ENCODE measurements at places on chromosomes 3 and 15. TPM values are rescaled to one million over a fixed set of nuclear protein-coding genes. Genes with fewer than 3 reads are reported as not detected.

GRCh38 chr15:64586259-64586870, 126.0 kb downstream of the ZNF609 start:
- no peak overlapping the region for H3K27ac ChIP-seq
- no peaks in the 10 kb centered on the region for H3K36me3 ChIP-seq
- no peak for DNase-seq
- H3K4me3 ChIP-seq: no peak overlapping the region

GRCh38 chr3:151412989-151413388, 28.4 kb upstream of the P2RY12 start:
- no peak overlapping the region for H3K27ac ChIP-seq
- no peaks in the 10 kb centered on the region for H3K4me1 ChIP-seq
- no peaks in the 10 kb centered on the region for H3K27me3 ChIP-seq
- H3K4me3 ChIP-seq: no peak overlapping the region
- no peak for DNase-seq

DNA sequence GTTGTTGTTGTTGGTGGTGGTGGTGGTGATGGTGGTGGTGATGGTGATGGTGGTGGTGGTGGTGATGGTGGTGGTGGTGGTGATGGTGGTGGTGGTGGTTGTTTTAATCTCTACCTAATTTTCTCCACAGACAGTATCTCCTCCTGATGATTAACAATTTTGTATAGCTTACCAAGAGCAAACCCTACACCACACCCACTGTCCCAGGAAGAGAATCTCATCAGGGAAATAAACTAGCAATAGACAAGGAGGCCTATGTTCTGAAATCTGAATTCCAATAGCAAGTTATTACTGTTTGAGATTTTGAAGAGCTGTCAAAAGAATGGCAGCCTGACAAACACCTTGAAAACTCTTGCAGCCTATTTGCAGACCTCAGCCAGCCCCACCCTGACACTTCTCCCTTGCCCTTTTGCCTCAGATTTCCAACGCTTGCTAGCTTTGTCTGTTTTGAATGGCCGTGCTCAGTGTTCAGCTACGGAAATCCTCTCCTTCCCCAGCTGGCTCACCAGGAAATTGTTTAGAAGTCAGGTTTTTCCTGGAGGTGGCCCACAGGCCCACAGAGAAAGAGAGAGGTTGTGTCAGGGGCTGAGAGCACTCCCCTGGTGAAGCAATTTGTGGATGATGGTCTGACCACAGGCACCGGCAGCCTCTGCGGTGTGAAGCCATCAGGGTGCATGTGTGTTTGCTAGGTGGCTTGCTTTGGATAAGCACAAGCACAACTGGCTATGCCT, 101.6 kb downstream of the MAGI1 start:
- H3K36me3 ChIP-seq: no peaks in the 10 kb centered on the region
- no peaks in the 10 kb centered on the region for H3K27me3 ChIP-seq
- no peaks in the 10 kb centered on the region for H3K4me1 ChIP-seq
- no peak for DNase-seq
- H3K27ac ChIP-seq: no peak overlapping the region
- no peak overlapping the region for H3K4me3 ChIP-seq

DNA sequence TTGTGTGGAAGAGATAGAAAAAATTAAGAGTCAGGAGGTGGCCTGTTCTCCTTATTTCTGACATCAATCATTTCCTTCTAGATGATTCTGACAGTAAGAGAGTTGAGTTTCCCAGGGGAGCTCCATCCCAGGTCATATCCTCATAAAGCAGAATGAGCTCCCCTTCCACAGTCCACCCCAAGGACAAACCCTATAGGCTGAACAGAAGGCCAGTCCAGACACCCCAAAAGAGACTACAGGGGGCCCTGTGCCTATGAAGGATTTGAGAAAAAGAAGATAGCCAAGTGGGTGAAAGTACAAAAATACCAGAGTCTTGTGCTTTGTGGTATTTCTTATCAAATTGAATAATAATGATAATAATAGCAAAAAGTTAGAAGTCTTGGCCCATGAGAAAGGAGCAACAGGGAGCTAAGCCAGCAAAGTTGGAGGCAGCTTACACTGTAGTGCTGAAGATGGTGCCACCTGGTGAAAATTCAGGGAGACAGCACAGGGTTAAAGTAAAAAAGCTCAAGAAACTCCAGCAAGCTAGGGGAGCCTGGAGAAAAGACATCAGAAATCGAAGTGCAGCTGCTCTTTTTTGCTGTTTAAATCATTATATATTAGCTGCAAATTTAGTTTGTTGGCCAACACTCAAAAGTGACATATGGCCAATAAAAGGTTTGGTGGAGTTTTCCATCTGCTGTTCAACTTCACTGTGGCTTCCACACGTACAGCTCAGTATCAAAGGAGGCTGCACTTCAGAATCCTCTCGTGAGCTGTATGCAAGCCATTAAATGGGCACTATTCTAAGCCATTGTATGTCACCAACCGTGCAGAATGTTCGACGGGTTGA, 35.8 kb upstream of the SLC24A5 start:
- peak; percentile 8 for DNase-seq
- H3K36me3 ChIP-seq: no peaks in the 10 kb centered on the region
- H3K4me1 ChIP-seq: no peaks in the 10 kb centered on the region
- no peaks in the 10 kb centered on the region for H3K27me3 ChIP-seq

DNA sequence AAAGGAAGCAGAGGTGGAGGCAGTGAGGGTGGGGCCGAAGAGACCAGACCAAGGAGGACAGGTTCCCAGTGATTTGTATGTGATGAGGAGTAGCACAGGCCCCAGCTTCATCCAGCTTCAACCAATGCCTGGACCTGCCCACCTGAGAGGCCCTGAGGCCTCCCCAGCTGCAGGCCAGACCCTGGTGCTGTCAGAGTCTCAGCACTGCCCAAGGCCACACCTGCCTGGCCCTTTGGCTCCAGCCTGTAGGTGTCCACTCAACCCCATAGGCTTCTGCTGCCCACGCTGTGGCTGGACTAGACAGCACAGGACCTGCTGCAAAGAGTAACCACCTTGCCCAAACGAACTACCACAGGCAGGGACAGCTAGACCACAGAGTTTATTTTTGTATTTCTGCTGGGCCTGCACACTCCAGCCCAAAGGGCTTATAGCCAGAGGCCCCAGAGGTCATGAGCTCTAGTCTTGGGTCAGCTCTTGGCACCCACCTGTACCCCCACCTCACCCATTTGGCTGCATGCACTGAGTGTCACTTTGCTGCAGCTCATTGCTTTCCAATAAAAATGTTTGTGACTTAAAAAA, 81.9 kb upstream of the CDV3 start:
- H3K27me3 ChIP-seq: no peaks in the 10 kb centered on the region
- no peak for DNase-seq
- H3K4me1 ChIP-seq: no peaks in the 10 kb centered on the region
- H3K36me3 ChIP-seq: no peaks in the 10 kb centered on the region
- H3K27ac ChIP-seq: no peak overlapping the region
- H3K4me3 ChIP-seq: no peak overlapping the region

DNA sequence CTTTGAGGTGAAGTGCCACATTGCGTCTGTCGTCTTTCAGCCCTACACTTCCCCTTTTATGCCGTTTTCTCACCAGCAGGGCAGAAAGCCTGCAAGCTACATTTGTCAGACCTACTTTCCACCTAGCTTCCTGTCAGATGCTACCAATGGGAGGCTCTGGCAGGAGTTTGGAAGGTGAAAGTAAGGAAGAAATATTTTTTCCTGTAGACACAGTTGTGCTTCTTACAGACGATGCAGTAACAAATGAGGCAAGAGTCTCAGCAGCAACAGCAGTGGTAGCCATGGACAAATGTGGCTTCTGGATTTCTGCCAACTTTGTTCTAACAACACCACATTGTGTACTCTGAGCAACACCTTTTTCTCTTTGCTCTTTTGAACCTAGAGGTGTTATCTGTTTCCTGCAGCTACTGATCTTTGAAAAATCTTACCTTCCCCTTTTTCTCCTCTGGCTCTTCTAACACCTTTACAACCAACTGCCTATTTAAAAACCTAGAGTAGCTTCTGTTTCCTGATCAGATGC, 70.6 kb upstream of the STT3B start:
- no peak overlapping the region for H3K4me3 ChIP-seq
- no peaks in the 10 kb centered on the region for H3K36me3 ChIP-seq
- H3K4me1 ChIP-seq: no peaks in the 10 kb centered on the region
- H3K27ac ChIP-seq: no peak overlapping the region
- H3K27me3 ChIP-seq: no peaks in the 10 kb centered on the region

GRCh38 chr3:16448639-16449070, 64.8 kb downstream of the RFTN1 start:
- H3K36me3 ChIP-seq: no peaks in the 10 kb centered on the region
- no peak overlapping the region for H3K27ac ChIP-seq
- peak; percentile 13 for DNase-seq
- H3K4me3 ChIP-seq: no peak overlapping the region

DNA sequence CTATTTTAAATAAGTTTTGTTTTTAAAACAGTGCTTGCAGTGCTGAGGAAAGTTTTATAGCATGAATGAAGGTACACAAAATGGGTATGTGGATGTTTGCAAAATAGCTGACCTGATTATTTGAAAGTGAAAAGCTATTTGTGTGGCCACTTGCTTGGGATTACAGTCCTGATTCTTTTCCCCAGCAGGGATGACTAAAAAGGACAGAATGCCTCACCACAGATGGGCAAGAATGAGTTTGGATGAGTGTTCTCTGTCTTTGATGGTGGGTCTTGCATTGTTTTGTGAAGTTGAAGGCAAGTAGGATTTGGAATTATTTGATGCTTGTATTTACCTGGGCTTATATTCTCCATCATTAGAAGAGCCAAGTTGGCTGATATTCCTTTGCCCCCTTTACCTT, 48.8 kb upstream of the MEIS2 start:
- H3K4me1 ChIP-seq: no peaks in the 10 kb centered on the region
- H3K27ac ChIP-seq: no peak overlapping the region
- H3K4me3 ChIP-seq: no peak overlapping the region
- H3K27me3 ChIP-seq: no peaks in the 10 kb centered on the region
- no peak for DNase-seq

GRCh38 chr3:192817053-192817452, 89.7 kb upstream of the FGF12 start:
- H3K27ac ChIP-seq: no peak overlapping the region
- DNase-seq: no peak
- no peak overlapping the region for H3K4me3 ChIP-seq
- H3K4me1 ChIP-seq: no peaks in the 10 kb centered on the region
- no peaks in the 10 kb centered on the region for H3K27me3 ChIP-seq

DNA sequence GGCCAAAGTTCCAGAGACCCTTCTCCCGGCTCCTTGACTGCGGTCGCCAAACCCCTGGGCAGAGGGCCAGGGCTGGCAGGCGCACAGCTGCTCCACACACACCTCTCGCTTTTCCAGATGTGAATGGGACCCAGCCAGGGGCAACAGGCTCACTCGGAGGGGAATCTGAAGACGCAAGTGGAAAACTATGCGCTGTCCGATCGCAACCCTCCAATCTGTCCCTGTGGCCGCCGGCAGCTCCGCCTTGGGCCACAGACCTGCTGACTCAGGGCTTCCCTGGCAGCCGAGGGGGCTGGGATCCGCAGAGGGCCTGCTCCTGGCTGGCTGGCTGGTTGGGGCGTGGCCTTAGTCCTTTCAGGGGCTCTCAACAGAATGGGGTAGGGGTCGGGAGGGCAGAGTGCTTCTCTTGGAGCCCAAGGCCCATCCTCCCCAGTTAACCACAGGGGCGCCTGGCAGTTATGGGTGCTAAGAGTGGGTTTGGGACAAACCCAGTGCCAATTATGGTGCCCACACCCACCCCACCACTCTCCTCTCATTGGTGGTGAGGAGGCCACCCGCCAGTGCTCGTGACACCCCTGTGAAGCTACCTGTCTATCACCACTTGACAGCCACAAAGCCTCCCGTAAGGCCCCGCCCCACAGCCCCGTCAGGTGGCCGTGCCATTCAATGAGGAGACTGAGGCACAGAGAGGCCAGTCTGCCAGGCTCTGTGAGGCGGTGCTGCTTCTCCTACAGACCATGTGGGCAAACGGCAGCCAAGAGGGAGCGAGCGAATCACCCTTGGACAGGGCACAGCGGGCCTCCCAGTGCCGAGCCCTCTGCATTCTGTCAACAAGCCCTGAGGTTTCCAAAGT, 53.8 kb downstream of the IQSEC1 start:
- no peak overlapping the region for H3K4me3 ChIP-seq
- H3K27ac ChIP-seq: no peak overlapping the region
- no peak for DNase-seq
- H3K36me3 ChIP-seq: no peaks in the 10 kb centered on the region

DNA sequence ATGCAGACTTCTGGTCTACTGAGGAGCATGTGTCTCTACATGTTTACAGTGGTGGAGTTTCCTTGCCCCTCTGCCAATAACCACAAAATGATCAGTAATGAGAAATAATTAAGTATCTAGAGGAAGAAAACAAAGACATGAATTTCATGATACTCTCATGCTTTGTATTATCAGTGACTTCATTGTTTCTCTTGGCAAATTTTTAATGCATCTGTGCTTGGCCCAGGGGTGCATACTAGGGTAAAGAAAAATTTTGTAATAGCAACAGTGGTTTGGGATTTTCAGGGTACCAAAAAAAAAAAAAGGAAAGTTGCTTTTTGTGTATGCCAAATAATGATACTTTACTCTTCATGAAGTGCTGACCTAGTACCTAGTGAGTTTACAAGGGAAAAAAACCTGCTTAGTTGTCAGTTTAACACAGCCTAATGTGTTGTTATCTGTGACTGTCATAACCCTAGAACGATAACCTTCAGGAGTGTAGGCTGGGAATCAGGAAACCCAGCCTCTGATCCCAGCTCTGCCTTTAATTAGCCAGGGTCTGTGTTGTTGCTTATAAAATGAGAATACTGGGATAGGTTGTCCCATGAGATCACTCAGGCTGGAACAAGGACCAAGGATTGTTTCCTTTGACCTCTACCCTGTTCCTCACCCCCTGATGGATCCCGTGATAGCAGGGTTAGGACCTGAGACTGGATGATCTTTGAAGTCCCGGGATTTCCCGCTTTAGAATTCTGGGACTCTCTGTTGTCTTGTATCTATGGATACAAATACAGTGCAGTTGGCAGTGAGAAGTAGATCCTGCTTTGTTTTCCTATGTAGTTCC, 117.5 kb downstream of the CMSS1 start:
- no peak overlapping the region for H3K4me3 ChIP-seq
- H3K4me1 ChIP-seq: no peaks in the 10 kb centered on the region
- no peaks in the 10 kb centered on the region for H3K27me3 ChIP-seq
- no peak overlapping the region for H3K27ac ChIP-seq
- no peaks in the 10 kb centered on the region for H3K36me3 ChIP-seq

- DNase-seq: no peak
Measured at GRCh38 chr15:29379647-29380046, 110.0 kb upstream of the NSMCE3 start.

CHRNB4 gene
- 3.0 TPM for total RNA-seq

ISLR gene
- 36.5 TPM for total RNA-seq

SLC22A13 gene
- not detected for total RNA-seq

PROK2 gene
- not detected for total RNA-seq

SYNPR gene
- total RNA-seq: not detected

VPS39 gene
- total RNA-seq: 76.2 TPM

DAPK2 gene
- total RNA-seq: 40.4 TPM

TMEM212 gene
- not detected for total RNA-seq

RAB6B gene
- total RNA-seq: 4.5 TPM
